ENCODE measurements at places on chromosomes 3 and 15.

- DNase-seq: no peak
Observed at GRCh38 chr3:118480101-118480860, 554.4 kb downstream of the IGSF11 start.

DNA sequence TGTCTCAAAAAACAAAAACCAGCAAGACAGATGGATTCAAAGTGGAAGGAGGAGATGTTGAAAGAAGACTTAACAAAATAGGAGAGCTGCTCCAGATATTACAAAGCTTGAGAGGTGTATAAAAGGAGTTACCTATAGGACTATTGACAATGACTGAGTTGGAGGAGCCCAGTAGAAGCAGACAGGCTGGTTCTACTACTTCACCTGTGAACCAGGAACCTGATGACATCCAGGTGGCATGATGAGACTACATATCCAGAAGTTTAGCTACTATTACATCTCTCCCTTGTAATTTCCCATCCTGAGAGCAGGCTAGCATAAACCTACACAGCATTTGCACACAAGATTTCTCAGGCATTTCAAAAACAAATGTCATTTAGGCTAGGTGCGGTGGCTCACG lies 49.3 kb downstream of the CPEB1 start:
- DNase-seq: no peak

DNA sequence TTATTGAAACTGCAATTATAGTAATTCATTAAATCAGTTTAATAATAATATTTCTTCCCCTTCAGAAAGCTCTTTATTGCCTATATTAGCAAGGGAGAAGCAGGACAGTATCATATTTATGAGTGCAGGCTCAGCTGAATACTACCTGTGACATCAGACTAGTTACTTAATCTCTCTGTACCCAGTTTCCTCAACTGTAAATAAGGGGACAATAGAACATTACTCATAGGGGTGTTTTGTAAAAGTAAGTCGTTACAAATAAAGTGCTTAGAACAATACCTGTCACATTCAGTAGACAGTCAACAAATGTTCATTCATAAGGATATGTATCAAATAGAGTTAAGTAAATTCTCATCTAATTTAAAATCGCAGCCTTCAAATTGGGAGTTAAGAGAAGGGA lies 12.1 kb upstream of the VPS39 start:
- DNase-seq: no peak

DNA sequence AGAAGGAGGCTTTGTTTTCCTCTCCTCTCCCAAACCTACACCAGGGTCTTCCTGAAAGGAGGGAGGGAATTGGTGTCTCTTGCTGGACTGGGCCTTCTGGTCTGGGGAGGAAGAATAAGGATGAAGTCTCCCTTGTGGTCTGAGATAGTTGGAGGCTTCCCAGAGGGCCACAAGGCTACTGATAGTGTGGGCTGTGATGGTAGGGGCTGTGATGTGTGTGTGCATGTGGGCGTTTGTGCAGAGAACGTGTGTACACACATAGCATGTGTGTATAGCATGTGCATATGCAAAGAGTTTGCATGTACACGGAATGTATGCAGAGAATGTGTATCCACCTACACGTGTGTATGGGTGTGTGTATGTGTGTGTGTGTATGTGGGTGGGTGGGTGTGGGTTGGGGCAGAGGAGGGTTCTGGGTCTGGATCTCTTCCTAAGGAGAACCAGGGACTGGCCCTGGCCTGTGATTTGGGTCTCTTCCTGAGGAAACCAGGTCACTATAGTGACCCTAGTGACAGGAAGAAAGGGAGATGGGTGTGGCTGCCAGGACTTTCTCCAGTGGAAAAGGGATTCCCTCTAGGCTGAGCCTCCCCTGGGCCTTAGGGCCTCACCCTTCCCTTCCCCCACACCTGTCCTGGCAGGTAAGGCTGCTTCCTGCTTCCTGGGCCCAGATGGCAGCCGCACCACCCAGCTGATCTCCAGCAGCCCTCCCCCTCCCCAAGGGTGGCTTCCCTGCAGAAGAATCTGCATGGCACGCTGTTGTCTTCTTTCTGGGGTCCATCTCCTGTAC lies 1.7 kb downstream of the FLNB start:
- DNase-seq: peak; percentile 90

GRCh38 chr3:20683910-20684309 lies 497.9 kb upstream of the SGO1 start:
- DNase-seq: peak; percentile 14

DNA sequence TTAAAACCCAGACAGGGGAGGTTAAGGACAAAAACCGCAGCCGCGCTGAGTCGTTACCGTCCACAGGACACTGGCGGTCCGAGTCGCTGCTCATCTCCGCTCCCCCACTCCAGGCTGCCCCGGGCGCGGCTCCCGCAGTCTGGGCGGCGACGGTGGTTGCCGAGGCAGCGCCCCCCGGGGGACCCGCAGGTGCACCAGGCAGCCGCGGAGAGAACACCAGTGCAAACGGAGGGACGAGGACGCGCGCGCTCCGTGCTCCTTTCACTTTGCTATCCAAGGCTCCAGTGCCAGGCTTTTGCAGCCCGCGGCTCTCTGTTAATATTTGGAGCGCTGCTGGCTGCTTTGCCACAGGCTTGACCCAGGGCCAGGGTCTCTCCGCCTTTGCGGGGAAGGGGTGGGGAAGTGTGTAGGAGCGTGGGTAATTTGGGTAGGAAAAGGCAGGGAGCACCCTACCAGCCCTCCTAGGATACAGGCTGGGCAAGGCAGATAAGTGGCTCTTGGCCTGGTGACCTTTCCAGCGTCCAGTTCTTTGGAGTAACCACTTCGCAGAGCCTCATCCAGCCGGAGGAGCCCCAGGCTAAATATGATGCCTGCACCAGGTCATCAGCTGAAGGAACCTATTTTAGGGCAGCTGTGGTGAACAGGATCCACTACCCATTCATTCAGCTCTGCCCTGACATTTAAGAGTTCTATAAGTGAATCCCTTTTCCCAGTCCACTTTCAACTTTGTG lies at the start of gene GADL1:
TSS of gene GADL1 (minus strand) at position 141 of the 731 bp plus-strand sequence. CDS start at position 94, 47 bp downstream.
- no peak for DNase-seq

DNA sequence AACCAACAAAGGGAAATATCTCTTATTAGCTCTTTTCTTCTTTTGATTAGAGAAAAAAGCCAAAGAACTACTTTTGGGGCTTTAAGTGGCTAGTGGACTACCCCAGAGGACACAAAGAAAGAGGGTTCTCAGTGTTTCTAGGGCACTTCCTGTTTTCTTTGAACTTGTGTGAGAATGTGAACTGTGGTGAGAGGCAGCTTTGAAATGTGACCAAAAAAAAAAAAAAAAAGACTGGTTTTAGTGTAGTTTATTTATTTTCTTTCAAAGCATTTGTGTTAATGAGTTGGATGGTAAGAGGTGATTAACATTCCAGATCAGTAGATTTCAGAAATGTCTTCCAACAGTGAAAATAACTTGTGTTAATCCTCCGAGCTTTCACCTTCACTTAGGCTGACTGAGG lies 32.4 kb downstream of the SELENOT start:
- DNase-seq: no peak

- DNase-seq: peak; percentile 97
Observed at GRCh38 chr15:99733268-99734039, at the start of gene LYSMD4. Gene LYSMD4 (minus strand): TSS chr15:99733437. CDS start chr15:99731999, 1,438 bp downstream.

- no peak for DNase-seq
Observed at GRCh38 chr3:39216176-39216790, 23.9 kb upstream of the XIRP1 start.

DNA sequence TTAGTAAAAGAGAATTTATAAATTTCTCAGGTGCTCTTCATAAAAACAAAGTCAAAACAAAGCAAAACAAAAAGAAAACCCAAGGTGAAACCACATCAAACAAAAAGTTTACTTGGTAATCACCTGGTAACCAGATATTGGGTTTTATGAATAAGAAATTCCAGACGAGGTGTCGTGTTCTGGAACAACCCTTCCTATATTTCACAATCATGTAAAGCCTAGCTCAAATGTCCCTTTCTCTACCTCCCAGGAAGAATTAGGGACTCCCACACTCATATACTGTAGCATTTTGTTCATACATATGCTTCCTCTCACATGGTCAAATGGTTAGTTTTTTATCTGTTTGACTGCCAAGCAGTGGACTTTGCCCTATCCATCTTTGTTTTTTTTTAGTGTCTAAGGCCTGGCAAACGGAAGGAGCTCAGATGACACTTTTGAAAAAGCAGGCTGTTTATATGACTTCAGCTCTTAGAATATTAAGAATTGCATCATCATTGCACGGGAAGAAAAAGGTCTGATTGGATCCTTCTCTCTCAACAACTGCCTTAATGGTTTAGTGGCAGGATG lies 326.7 kb upstream of the TBL1XR1 start:
- no peak for DNase-seq

GRCh38 chr3:97821287-97821773 lies 481 bp upstream of the CRYBG3 start:
- peak; percentile 32 for DNase-seq

- DNase-seq: no peak
Observed at GRCh38 chr3:123876858-123877257, 7.3 kb downstream of the MYLK start.

GRCh38 chr3:39960515-39961191 lies 151.2 kb downstream of the MYRIP start:
- DNase-seq: no peak

DNA sequence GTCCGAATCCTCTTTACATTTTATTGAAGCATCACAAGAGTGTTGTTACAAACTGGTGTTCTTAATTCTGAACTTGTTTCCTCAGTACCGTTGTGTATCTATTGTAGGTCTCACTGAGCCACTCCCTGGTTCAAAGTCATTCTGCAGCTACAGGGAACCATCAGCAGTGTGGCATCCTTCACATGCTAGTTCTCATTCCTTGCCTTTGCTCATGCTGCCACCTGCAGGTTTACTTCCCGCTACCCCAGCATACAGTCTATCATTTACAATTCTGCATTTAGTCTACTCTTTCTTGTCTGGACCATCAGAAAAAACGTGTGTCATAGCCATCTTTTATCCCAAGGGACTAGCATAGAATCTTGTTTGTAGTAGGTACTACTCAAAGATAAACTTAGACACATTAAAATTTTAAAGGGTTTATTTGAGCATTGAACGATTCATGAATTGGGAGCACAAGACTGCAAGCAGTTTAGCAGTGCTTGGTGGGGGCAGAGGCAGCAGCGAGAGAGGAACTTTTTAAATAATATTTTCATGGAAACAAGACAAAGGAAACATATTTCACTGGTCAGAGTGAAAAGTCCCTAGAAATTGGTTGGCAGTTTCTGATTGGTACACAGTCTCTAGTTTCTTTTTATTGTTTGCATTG lies 402.1 kb downstream of the CADM2 start:
- no peak for DNase-seq

DNA sequence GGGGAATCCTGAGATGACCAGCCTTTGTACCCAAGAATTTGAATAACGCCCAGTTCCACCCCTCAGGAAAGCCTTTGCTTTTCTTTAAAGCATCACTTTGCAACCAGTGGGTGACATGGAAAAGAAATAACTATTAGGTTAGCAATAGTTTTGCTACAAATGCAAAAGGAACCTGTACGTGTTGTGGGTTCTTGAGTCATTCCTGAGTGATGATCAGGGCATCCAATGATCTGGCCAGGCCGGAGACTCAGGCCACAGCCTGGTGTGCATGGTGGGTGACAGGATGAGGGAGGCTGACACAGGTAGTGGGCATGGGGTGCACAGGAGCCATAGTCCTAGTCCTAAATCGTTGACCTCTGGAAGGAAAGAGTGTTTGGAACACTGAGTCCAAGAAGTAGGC lies 321.4 kb upstream of the IL12A start:
- DNase-seq: no peak

- no peak for DNase-seq
Observed at GRCh38 chr3:82002986-82003642, 241.7 kb upstream of the GBE1 start.

GRCh38 chr3:67605377-67605776 lies 49.0 kb downstream of the SUCLG2 start:
- no peak for DNase-seq

- no peak for DNase-seq
Observed at GRCh38 chr3:163490119-163490518, 1588.2 kb downstream of the SI start.

DNA sequence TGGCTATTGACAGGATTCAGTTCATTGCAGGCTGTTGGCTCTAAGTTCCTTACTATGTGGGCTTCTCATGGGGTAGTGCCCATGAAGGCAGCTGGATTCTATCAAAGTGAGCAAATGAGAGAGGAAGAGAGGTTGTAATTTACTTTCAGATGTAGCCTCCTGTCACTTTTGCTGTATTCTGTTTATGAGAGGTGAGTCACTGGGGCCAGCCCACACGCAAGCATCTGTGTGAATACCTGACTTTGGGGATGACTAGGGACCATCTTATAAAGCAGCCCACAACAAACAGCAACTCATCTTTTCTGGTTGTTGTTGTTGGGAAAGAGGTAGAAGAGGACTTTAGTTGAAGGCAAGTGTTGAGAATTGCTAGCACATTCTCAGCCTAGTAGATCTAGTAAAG lies 506.3 kb upstream of the GRM7 start:
- DNase-seq: no peak

DNA sequence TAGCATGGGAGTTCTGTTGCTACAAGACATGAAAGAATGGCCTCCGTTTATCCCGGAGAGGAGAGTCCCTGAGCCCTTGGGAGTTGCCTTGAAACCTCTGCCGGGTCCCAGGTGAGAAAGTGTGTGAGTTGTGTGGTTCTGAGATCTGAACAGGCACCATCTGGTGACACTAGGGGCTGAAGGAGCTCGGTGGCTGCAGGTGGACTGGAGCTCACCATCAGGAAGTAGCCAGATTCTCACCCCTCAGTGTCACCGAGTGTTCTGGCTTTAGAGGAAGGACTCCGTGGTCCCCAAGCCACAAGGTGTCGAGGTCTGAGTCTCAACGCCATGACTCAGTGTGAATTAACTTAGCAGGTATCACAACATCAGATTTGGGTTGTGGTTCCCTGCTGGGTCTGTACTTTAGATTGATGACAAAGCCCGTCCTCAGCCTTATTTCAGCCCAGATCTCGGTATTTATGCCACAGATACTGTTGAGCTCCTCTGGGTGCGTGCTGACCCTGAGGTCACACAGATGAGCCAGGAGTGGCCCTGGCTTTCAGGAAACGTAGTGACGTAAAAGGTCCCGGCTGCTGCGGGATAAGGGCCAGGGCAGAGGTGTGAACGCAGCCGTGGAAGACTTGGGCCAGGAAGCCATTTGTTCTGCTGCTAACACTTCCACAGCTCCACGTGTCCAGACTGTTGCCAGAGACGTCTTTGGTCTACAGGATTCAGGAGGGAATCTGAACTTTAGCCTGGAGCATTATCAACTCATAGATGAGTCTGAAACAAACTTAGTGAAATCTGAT lies 54.4 kb downstream of the PGPEP1L start:
- peak; percentile 81 for DNase-seq

- no peak for DNase-seq
Observed at GRCh38 chr15:90001062-90001682, at the start of gene ZNF710. Gene ZNF710 (plus strand): TSS chr15:90001324. CDS start chr15:90067138, 65,814 bp downstream.
